ENCODE measurements at places on chromosomes 3 and 15.
A peak's percentile ranks its signal among the peaks of the same experiment; 100 is the strongest.

- no peak for DNase-seq
Measured at GRCh38 chr3:8909160-8909559, 54.1 kb downstream of the RAD18 start.

- DNase-seq, result no peak
Measured at GRCh38 chr15:37638116-37638515, 296.3 kb upstream of the TMCO5A start.

DNA sequence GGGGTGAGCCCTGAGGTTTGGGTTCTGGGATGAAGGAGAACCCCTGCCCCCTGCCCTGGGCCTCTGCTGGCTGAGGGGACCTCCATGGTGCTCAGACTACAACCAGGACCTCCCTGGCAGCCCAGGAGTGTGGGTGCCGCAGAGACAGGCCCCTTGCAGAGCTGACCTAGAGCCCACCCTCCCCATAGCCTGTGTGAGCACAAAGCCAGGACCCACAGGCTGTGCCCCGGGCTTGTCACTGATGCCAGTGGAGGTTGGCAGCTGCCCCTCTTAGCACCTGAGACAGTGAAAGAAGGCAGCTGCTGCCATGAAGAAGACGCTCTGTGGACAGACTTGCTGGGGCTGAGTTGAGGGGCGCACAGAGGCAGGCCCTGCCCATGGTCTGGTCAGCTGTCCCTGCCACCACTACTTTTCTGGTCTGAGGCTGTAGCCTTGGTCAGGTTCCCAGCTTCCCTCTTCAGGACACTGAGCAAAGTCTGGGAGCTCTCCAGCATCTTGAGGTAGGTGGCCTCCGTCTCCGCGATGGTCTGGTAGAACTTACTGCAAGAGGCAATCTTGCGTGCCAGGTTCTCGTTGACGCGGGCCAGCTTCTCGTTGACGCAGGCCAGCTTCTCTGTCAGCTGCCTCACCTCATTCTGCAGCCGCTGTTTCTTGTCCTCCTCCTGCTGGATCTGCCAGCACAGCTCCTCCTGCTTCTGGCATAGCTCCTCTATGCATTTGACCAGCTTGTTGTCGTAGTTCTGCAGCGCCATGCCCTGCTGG lies 23.0 kb downstream of the USP4 start:
- no peak for DNase-seq

DNA sequence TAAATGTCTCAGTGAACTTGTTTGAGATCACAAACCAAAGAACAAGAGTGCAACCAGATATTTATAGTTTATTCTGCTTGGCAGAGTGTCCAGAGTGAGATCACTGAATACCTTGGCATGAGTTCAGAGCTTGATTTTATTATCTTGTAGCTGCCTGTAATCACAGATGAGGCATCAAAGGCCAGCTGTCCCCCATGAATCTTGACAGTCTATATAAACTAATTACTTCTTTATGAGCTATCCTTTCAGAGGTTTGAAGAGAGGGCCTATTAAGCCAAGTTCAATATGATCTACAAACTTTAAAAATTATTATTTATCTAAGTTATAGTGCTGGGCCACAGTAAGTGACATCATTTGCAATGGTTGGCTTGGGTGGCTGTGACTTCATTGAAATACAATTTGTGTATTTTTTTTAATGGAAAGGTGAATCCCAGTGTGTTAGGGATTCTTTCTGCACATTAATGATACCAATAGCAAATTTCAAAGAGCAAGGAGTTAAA lies 251.5 kb downstream of the CLSTN2 start:
- DNase-seq, result no peak

GRCh38 chr3:197798863-197799262 lies 7.8 kb downstream of the LRCH3 start:
- no peak for DNase-seq

- DNase-seq, result peak; percentile 8
Measured at GRCh38 chr3:107913701-107914100, 177.1 kb downstream of the CD47 start.

- no peak for DNase-seq
Measured at GRCh38 chr3:194877291-194878119, 191.8 kb downstream of the FAM43A start.

GRCh38 chr3:184615396-184615795 lies 53.8 kb downstream of the EPHB3 start:
- DNase-seq, result no peak
